ENCODE measurements at places on chromosomes 7 and 10.

DNA sequence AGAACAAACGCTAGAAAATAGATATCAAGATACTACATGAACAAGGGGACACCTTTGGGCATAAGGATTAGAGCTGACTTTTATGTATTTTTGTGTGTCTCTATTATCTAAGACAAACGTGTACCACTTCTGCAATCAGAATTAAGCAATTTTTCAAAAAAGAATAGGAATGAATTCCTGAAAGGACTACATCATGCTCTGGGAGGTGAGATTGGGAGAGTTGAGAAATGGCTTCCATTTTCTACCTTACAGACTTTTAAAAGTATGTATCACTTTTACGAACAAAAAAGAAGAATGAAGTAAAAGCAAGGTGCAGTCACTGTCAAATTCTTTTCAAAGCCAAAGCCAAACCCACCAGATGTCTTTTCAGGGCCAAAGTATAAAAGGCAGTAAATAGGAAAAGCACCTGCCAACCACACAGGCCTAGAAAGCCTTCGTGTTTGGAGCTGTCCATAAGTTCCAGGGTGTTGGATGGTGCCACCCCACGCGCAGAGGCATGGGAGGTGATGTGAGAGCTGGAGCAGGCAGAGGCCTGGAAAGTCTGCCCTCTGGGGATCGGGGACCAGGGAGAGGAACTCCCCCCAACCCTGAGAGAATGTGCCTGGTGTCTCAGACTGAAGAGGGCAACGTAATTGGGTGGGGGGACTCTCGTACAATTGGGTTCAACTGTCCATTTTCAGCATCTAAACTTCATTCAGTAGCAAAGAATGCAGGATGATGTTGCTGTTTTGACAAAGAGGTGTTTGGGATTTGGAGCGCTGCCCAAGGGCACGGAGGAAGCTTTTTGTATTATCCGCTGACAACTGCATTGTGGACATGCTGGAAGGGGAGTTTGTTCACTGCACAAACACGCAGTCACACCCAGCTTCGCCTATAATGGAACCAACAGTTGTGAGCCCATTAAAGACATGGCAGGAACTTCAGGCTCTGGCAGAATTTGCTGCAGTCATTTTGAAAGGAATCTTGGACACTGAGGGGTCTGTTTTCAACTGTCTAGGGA lies 17.6 kb upstream of the CTBP2 start:
- DNase-seq, result no peak

- DNase-seq, result no peak
Observed at GRCh38 chr10:13883636-13884444, 297.1 kb downstream of the PRPF18 start.

GRCh38 chr10:116287906-116288501 lies 15.0 kb upstream of the GFRA1 start:
- no peak for DNase-seq

DNA sequence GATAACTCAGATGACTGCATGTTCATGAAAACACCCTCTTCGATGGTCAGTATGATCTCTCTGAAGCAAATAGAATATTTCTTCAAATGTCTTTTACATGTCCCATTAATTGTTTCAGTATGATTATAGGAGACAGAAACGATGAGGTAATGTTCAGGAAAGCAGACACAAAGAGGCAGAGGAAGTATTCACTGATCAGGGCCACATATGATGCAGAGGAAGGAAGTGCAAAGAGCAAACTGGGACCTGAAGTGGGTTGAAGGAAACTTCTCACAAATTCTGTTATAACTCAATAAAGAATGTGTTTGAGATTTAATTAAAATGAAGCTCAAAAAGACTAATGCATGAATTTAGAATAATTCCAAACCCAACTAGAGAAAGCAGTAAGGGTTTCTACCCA lies 70.5 kb downstream of the TES start:
- no peak for DNase-seq

DNA sequence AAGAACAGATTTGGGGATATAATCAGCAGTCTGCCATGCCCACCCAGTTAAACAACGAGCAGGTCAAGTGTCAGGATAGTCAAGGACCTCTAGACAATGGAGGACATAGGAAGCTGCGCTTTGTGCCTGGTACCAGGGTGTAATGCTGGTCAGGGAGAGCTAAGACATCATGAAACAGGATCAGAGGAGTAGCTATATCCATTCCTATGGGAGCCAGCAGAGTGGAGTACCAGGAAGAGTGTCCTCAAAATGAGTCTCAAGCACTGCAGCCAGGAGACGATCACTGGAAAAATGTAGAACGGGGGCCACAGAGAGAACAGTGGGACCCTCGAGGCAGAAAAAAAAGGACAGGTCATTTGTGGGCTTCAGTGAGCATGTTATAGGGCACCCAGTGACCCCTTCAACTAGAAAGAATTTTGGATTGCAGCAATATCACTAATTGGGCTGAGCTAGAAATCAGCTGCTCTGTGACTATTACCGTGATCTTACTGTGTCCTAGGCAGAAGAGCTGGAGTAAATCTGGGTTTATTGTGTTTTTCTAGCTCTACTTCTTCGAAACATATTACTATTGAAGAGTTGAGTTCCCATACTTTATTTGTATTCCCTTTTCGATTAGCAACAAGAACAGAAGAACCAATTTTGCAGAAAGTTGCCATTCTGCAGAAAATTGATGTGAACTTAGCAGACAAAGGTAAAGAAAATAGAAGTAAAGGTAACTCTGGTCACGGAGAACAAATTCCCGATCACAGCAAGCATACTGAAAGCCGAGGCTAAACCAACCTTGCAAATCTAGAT lies 319.6 kb downstream of the AHR start:
- no peak for DNase-seq

DNA sequence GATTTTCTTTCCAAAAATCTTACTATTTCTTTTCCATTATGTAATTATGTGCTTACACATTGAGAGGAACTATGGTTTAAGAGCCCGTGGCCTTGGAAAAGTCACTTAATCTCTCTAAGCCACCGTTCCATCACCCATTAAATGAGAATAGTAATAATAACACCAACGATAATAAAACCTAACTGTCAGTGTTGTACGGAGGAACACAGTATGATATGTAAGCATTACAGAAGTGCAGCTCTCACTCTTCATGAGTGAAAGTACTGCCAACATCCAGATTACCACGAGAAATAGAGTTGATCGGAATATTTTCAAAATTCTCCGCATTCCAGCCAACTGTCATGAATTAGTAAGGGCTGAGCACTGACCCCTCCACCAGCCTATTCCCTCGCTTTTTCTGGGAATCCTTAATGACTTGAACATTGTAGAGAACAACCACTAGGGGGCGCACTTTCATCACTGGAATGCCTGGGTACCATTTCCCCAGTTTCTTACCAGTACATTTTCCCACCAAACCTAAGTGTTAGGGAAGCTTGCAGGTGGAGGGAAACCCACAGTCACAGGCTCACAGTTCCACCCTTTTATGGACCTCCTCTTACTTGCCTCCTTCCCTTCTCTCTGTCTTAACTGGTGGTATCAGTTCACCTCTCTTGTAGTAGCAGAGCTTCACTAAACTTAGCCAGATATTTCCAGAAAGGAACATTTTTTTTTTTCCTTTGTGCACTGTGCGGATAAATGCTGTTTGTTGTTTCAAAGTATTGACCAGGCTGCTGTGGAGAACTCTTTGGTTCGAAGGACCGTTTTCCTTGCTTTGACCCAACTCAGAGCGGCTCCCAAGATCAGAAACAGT lies 27.8 kb downstream of the NKX2-3 start:
- no peak for DNase-seq

- no peak for DNase-seq
Observed at GRCh38 chr10:48444266-48444665, 137.8 kb downstream of the MAPK8 start.

DNA sequence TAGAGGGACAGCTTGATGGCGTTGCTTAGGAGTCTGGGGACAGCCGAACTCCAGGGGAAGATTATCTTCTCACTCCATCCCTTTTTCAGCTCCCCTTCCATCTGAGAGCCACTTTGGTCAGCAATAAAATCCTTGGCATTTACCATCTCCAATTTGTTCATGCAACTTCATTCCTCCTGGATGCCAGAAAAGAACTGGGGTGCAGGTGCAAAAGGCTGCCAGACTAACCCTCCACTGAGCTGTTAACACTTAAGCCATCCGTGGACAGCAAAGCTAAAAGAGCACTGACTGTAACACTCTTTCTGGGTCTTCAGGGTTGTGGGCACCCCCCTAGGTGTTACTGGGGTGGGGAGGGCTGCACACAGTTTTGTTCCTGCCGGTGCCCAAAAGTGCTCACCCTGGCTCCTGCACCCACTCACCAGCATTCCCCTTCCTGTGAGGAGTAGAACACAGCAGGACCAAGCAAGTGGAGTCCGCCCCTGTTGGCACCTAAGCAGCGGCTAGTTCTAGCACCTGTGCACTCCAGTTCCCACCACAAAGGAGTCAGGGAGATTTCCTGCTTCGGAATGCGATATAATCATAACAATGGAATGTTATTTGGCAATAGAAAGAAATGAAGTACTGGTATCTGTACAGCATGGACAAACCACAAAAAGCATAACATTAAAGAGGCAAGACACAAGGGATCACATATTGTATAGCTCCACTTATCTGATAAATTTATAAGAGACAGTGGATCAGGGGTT lies 95.1 kb downstream of the NPY start:
- DNase-seq, result no peak

DNA sequence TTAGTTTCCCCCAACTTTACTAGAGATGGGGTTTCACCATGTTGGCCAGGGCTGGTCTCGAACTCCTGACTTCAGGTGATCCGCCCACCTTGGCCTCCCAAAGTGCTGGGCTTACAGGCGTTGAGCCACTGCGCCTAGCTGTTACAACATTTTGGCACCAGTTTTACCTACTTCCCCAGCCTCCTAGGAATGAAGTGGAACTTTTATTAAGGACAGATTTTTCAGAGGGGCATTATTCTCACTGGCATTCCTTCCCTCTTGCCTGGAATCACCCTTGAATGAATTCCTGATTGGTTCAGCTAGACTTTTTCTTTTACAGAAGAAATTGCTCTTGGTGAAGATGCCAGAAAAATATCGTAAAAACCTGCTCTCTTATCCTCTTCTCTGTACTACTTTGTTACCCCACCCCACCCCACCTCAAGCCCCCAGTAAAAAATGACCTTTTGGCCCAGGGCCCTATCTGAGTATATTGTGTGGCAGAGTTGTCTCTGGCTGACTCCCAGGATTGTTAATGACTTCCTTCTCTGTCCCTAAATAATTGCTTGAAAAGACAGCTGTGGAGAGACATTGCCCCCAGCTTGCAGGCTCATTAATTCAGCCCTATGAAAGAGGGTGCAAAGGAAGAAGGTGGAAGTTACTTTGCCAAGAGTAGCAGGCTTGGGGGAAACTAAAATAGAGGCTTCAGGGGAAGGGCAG lies 189.6 kb downstream of the AUTS2 start:
- no peak for DNase-seq

GRCh38 chr7:379456-380138 lies 89.6 kb downstream of the FOXL3 start:
- no peak for DNase-seq

DNA sequence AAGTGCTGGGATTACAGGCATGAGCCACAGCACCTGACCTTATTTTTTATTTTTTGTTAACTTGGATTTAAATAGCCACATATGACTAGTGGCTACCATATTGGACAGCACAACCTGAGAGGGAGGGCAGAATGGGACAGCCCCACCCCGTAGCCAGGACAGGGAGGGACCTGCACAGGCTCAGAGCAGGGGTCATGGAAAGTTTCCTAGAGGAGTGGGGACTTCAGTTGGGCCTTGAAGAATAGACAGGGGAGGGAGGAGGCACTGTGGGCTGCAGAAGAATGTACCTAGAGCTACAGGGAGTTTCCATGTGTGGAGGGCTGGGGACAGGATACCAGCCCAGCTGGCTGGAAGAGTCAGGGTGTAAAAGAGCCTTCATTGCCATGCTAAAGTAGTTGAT lies 8.8 kb downstream of the TRIM8 start:
- no peak for DNase-seq

DNA sequence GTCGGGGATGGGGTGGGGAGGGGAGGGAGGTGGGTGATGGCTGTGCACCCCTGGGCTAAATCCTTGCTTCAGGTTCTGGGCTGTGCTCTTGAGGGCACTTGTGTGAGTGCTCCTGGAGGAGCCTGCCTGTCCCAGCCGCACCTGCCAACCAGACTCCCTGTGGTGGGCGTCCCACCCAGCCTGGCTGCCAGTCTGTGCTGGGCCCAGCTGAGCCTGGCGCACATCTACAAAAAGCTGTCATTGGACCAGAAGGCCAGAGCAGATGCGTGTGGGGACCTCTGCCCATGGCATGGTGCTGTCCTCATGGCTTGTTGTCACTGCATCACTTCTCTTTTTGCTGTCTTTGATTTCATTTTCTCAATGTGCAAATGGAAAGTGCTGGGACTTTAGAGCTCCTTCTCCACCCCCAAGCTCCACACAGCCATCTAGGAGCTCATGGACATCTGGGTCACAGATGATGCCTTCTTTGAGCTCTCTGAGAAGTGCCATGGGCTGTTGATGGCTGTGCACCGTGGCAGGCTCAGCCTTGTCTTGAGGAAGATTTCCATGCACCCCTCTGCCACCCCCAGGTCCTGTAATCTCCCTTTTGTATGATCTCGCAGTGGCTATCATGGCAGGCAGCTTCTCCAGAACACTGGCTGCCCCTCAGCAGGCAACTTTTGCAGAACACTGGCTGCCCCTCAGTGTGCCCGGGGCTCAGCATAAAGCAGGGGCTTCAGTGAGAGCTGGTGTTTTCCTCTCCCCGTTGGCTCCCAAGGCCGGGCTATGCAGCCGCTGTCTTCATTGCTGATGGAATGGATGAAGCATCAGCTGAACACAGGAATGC lies 83.9 kb downstream of the ADCY1 start:
- no peak for DNase-seq

DNA sequence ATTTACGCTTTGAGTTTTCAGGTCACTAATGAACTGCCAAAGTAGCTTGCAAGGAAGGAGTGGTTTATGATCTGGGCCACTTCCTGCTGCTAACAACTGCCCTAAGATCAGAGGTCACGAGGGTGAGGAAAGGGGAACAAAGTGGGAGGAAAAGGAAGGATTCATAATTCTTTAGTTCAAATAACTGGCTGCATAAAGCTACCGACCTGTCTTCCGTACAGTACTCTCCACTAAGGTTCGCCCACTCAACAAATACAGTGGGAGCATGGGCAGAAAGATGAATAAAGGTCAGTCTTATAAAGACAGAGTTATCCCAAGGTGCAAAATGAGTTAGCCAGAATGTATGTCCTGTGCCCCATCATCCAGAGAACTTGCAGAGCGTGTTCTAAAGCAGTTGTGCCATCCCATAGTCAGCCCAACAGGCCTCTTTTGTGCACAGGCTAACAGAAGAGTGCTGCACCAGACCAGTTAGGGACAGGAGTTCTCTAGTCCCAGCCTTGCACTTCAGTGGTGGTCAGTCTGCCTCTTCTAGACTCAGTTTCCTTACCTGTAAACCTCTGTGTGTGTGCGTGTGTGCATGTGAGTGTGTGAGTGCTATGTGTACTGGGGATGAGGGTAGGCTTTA lies 65.9 kb downstream of the CREB3L2 start:
- peak; percentile 37 for DNase-seq

- no peak for DNase-seq
Observed at GRCh38 chr7:48182718-48183369, 11.6 kb downstream of the ABCA13 start.

- DNase-seq, result no peak
Observed at GRCh38 chr7:1721047-1721690, 51.1 kb downstream of the ELFN1 start.

DNA sequence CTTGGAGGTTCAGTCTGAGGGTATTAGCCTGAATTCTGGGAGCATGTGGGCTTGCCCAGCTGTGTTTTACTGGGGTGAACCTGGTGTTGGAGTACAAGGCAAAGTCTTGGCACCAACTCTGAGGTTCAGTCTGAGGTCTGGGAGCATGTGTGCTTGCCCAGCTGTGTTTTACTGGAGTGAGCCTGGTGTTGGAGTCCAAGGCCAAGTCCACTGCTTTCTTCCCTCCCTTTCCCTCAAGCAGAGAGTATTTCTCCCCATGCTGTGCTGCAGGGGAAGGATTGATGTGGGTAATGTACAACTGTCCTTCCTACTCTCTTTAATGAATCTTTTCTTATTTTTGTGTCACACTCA lies 236.1 kb downstream of the NXPH1 start:
- no peak for DNase-seq

Measured in CD4-positive, alpha-beta T cell treated with Interleukin-1 beta for 1 hour (primary cell).